ENCODE measurements at places on chromosomes 1 and 21. TPM values are rescaled to one million over a fixed set of nuclear protein-coding genes. Genes with fewer than 3 reads are reported as not detected.

SPRR2E gene
- total RNA-seq: not detected

DNA sequence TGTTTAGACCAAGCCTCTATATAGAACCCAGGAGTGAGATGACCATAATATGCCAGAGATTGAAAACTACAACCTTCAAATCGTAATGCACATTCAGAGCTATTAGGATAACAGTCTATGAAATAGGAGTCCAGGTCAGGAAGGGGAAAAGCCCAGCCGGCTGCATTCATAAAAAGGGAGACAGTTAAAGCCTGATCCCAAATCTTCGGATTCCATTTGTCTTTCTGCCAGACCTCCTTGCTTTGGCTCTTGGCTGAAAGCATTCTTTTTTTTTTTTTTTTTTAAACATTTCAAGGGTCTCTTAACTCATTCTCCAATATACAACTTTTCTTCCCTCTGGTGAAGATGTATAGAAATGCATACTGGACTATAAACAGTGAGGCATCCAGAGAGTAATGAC lies 81.1 kb downstream of the NTPCR start:
- H3K4me1 ChIP-seq: no peaks in the 10 kb centered on the region
- no peak overlapping the region for H3K27ac ChIP-seq
- no peaks in the 10 kb centered on the region for H3K36me3 ChIP-seq
- no peak overlapping the region for H3K4me3 ChIP-seq
- DNase-seq: no peak

CHI3L2 gene
- total RNA-seq: 23.0 TPM

GRCh38 chr1:149931212-149931790 lies 3.7 kb upstream of the SF3B4 start:
- no peaks in the 10 kb centered on the region for H3K27me3 ChIP-seq
- no peak overlapping the region for H3K27ac ChIP-seq
- DNase-seq: no peak
- H3K36me3 ChIP-seq: peaks cover 2% of the 10 kb centered on the region

CLDN17 gene
- not detected for total RNA-seq

- H3K36me3 ChIP-seq: peaks cover 29% of the 10 kb centered on the region
- H3K4me1 ChIP-seq: peaks cover 24% of the 10 kb centered on the region
- peak within 1 kb of the TSS; percentile 76 for H3K27ac ChIP-seq
- H3K4me3 ChIP-seq: peak within 1 kb of the TSS; percentile 96
Measured at GRCh38 chr1:3624200-3625136, at the start of gene TPRG1L. Gene TPRG1L, plus strand, starts transcription at chr1:3625015. Its CDS starts 58 bp downstream, at chr1:3625073.

DNA sequence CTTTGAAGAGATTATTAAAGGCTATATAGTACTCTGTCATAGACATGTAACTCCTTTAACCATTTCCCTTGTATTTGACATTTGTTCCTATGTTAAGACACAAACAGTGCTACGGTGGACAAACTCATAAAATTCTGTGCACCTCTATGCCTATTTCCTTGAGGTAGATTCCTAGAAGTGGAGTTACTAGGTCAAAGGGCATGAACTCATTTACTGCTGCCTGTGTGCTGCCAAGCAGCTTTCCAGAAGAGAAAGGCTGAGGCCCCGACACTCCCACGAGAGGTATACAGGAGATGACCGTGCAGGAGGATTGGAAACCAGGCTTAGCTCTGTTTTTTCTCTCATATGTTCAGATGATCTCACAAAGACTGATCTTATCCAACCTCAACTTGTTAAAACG lies 34.4 kb upstream of the TENT5C start:
- DNase-seq: no peak
- H3K27ac ChIP-seq: no peak overlapping the region
- no peaks in the 10 kb centered on the region for H3K36me3 ChIP-seq
- H3K27me3 ChIP-seq: no peaks in the 10 kb centered on the region
- no peak overlapping the region for H3K4me3 ChIP-seq

TCHHL1 gene
- not detected for total RNA-seq

DNA sequence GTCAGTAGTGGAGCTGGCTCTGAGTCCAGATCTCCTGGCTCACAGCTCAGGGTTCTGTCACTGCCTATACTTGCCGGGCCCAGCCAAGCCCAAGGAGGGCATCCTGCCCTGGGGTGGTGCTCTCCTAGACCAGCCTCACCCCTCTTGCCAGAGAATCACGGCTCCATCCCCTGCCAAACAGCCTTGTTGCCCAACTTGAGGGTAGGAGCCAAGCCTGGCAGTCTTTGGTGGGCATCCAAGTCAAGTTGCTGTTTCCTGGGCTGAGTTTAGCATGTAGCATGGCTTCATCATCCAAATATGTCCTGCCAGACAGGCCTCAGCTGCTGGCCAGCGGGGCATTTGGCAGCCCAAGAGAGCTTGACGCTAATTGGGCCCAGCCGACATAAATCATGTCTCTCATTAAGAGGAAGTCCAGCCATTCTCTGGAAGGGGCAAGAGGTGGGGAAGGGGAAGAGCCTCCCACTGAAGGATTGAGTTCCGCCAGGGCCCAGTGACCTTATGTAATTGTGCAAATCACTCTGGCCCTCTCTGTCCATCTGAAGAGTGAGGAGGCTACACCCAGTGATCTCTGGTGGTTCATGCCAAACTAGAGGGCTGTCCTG lies 22.6 kb upstream of the TRABD2B start:
- H3K4me3 ChIP-seq: no peak overlapping the region
- no peaks in the 10 kb centered on the region for H3K36me3 ChIP-seq
- H3K4me1 ChIP-seq: no peaks in the 10 kb centered on the region
- H3K27ac ChIP-seq: no peak overlapping the region
- peak; percentile 84 for DNase-seq

All from heart left ventricle (tissue), 16 donors.